Ureter (tissue), 1 donor: ENCODE measurements at places on chromosomes 12 and 14. TPM values are rescaled to one million over a fixed set of nuclear protein-coding genes. Genes with fewer than 3 reads are reported as not detected.

DNA sequence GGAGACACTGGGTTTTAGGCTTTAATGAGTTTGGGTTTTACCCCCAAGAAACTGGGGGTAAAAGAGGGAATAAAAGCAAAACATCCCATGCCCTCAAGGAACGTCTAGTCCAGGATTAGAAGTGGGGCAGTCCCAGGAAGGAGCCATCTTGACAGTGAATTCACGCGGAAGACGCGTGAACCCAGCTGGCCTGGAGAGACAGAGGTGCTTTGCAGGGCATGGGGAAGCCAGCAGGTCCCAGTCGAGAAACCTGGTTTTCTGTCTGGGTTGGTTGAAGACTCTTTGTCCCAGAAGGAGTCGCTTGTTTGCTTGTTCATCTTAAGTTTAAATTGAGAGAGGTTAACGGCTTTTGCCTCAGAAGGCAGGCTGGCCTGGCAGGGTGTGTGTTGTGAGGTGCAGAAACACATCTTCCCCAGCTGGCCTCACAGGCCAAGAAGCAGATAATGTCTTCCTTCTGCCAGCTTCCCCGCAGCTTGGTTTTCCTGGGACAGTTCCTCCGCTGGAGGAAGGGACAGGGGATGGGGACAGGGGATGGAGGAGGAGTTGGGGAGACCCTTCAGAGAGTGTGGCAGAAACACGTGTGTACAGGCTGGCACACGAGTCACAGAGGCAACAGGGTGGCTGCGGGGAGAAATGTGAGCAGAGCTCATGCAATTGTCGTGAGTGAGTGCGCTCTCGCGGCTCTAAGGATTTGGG, 18.5 kb upstream of the CD9 start:
- no peak for DNase-seq

The DLGAP5 gene
- total RNA-seq: 0.21 TPM

DNA sequence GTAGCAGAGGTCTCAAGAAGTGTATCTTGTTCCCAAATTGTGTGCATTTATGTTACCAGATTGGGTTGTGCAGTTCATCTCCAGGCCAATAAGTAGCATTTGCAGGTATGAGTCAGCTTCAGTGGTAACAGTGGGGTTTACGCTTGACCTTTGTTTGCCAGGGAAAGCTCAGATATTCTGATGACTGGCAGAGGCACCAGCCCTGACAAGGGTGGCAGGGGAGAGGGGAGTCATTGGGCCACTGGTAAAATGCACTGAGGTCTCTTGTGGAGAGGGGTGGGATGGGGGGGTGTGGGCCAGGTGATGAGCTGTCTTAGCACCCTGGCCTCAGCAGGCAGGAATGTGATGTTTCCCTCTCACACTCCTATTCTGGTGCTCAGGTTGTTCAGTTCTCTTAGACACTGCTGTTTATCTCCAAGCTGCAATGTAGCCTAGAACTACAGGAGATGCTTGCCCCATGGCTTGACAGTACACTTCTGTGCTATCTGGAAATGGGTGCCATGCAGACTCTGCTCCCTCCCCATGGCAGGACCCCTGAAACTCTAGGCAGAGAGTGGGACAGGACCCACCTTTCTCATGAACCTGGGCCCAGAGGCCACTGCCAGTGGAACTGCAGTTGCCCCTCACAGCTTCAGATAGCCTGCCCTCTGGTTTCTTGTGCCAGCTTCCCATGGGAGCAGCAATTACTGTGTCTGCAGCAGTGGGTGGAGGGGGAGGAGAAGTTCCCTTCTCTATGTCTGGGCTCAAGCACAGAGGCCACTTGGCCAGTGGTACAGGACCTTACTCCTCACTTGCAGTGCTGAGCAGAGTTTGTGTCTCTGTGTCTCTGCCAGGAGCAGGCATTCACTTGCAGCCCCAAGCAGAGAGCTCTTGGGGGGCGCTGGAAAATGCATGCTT, 31.9 kb downstream of the USP15 start:
- DNase-seq: no peak

- DNase-seq: no peak
Observed at GRCh38 chr12:38411426-38411825, 94.9 kb downstream of the ALG10B start.

The PLCZ1 gene
- not detected for total RNA-seq

DNA sequence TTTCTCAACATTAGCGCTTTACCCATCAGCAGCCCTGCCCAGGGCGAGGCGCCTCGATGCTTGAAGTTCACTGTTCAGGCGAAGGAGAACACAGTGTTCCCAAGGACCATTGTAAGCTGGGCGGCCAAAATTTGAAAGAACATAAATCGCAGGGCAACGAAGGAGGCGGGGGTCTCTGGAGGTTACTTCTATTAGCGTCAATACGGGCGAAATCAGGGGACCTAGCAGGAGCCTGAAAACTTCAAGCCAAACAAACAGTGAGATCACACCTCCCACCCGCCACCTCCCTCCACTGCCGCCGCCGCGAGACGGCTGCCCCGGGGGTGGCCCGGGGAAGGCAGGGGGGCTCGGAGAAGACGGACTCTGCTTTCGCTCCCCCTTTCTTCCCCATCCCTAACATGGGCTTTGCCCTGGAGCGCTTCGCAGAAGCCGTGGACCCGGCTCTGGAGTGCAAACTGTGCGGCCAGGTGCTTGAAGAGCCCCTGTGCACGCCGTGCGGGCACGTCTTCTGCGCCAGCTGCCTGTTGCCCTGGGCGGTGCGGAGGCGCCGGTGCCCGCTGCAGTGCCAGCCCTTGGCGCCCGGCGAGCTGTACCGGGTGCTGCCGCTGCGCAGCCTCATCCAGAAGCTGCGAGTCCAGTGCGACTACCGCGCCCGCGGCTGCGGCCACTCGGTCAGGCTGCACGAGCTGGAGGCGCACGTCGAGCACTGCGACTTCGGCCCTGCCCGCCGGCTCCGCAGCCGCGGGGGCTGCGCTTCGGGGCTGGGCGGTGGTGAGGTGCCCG, at the start of gene PDZRN4:
Gene PDZRN4, plus strand, starts transcription at position 263 of the 783 bp plus-strand sequence.
- no peak for DNase-seq

The MIP gene
- not detected for total RNA-seq

DNA sequence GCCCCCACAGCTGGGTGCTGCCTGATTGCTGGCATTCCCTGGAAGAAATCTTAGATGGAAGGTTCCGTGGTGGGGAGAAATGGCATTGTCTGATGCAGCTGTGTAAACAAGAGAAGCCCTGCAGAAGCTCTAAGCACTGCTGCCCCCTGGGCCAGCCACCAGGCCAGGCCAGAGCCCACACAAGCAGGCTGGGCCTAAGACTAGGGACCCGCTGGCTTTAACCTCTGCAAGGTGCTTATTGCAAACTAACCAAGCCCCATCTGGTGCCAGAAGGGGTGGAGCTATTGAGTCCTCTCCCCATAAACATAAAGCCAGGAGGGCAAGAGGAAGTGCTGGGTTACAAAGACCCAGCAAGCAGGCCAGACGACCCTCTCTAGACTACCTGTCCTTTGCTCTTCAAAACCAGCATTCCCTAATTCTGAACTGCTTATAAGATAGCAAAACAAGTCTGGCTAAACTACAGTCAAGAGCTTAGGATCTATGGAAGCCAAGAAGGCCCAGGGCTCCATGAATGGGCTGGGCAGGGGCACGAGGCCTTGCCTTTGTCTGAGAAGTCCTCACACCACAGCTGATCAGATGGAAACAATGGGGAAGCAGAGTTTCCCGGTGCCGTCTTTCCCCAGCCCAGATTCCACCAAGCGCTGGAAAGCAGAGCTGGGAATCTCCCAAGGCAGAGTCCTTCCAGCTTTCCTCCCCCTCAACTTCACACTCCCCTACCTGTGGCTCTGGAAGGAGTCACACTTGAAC, 28.8 kb downstream of the P2RX4 start:
- no peak for DNase-seq

GRCh38 chr14:62141139-62141538, 378.9 kb downstream of the SNAPC1 start:
- DNase-seq: no peak

DNA sequence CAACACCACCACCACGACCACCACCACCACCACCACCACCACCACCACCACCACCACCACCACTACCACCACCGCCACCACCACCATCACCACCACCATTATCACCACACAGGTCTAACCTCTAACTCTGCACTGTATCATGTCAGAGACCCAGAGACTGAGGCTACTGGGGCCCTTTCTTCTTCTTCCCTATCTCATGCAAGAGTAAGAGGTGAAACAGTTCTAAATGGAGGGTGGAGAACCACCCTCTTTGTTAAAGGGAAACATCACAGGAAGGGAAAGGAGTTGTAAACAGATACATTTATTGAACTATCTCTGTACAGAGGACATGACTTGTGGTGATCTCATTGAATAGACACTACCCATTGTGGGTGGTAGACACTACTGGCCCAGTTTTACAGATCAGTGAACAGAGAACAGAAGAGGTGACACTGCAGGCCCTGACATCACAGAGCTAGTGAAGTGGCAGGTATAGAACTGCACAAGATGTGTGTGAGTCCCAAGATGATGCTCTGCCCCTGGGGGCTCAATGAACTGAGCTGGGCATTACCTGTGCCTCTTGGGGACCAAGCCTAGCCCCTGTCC, 91.6 kb downstream of the FOXN3 start:
- no peak for DNase-seq

GRCh38 chr12:26380897-26381296, 185.5 kb downstream of the SSPN start:
- DNase-seq: no peak
